Stomach (tissue), 19 donors: ENCODE measurements at places on chromosomes 2 and 18. TPM values are rescaled to one million over a fixed set of nuclear protein-coding genes. Genes with fewer than 3 reads are reported as not detected.

DNA sequence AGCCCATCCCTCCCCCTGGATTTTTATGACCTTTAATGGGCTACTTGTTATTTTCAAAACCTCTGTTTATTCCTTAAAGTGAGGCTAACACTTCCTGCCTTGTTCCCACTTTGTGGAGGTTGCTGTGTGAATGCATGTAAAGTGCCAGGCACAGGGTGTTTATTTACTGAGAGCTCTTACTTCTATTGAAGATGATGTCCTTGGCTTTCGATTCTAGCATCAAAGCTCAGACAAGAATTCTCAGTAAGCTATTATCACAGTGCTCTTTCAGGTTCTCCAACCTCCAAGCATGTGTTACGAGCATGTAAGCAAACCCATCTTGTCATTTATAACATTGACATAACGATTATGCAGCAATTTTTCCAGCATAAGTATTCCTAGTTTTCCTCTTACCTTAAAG, 44.2 kb downstream of the DPYSL5 start:
- no peak for DNase-seq

- DNase-seq, result peak; percentile 21
Measured at GRCh38 chr2:157990173-157990572, 111.5 kb upstream of the UPP2 start.

DNA sequence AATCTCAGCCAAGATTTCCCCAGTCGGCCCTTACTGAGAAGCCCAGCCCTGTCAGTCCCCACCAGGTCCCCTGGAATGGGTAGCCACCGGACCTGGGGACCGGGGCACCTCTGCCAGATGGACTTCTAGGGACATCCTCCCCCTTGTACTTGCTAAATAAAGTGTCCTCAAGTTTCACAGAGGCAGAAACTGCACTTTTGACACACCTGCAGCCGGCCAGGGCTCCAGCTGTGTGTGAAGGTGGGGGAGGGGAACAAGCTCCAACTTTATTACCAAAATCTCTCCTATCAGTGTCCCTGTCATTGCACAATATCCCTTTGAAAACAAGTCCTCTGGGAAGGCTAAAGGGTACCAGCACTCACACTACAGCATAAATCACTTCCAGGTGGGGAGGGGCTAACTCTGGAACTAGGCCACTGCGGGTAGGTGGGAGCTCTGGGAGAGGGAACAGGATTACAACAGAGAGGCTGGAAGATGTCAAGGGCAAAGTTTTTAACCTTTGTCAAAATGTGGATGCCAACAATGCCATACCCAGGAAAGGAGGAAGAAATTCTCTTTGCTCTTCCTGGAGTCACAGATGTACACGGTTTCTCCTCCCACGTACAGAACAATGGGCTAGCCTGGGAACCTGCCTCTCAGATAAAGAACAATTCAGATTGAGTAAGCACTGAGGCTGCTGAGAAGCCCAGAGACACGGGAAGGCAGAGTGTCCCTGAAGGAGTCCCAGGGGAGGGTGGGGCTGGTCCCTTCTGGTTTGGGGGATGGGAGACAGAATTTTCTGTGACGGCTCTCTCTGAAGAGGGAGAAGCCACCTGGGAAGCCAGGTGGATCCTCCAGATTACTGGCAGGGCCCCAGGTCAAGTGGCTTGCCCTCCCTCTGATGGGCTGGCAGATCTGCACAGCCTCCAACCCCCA, 11.0 kb downstream of the SDC1 start:
- DNase-seq, result no peak

GRCh38 chr2:231781798-231782726, 980 bp upstream of the PDE6D start:
- no peak for DNase-seq

DNA sequence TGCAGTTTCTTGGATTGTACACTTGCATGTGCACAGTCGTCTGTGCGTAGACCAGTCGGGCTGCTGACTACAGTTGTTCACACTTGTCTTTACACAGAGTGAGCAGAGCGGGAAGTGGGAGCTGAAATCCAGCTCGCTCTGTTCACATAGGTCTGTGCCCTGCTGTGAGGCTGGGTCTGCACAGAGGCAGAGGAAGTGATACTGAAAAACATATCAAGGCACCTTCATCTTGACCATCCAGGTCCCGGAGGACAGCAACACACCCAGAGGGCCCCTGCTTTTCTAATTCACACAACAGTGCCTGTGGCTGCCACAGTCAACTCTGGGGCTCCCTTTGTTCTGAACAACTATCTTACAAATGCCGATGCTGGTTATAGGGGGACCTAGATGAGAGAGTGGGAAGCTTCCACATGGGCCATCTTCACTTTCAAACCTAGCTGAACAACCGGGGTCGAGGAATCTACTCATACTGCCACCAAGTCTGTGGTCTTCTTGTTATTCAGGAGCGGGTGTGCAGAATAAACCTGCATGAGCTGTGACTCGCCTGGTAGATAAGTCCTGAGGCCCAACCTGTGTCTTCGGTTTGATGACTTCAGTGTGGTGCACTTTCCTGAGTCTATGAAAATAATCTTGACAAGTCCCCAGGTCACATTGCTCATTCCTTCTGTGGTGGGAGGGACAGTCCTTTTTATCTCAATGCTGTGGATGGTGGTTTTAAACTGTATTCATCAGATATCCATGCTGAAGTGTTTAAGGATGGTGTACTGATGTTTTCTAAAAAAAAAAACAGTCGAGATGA, 3.5 kb upstream of the ADNP2 start:
- no peak for DNase-seq

DNA sequence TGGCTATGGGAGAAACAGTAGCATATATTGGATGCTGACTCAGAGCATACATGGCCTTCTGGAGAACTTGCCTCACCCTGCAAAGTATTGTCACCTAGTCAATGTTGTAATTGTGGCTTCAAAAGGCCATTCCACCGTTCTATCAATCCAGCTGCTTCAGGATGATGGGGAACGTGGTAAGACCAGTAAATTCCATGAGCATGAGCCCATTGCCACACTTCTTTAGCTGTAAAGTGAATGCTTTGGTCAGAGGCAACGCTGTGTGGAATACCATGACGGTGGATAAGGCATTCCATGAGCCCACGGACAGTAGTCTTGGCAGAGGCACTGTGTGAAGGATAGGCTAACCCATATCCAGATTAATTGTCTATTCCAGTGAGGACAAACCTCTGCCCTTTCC, 1300.1 kb upstream of the ACVR2A start:
- no peak for DNase-seq

DNA sequence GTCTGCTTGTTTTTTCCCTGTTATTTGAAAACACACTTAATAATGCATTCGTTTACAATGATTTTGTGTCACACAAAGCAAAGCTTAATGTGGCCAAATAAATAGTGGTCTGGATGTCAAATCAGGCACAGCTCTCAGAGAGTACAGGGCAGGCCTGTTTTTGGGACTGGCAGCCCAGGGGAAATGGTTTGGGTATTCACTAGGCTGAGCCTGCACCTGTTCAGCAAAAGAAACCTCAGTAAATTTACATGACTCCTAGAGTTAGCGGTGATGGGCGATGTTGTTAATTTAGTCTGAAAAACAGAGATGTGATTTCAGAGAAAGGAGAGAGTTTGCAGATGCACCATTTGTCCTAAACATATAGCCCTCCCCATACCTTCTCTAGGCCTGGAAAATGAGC, 197.1 kb downstream of the ALK start:
- no peak for DNase-seq

GRCh38 chr18:28147674-28148171, 29.2 kb downstream of the CDH2 start:
- no peak for DNase-seq

- DNase-seq, result no peak
Measured at GRCh38 chr2:221914334-221914880, 342.3 kb upstream of the EPHA4 start.

DNA sequence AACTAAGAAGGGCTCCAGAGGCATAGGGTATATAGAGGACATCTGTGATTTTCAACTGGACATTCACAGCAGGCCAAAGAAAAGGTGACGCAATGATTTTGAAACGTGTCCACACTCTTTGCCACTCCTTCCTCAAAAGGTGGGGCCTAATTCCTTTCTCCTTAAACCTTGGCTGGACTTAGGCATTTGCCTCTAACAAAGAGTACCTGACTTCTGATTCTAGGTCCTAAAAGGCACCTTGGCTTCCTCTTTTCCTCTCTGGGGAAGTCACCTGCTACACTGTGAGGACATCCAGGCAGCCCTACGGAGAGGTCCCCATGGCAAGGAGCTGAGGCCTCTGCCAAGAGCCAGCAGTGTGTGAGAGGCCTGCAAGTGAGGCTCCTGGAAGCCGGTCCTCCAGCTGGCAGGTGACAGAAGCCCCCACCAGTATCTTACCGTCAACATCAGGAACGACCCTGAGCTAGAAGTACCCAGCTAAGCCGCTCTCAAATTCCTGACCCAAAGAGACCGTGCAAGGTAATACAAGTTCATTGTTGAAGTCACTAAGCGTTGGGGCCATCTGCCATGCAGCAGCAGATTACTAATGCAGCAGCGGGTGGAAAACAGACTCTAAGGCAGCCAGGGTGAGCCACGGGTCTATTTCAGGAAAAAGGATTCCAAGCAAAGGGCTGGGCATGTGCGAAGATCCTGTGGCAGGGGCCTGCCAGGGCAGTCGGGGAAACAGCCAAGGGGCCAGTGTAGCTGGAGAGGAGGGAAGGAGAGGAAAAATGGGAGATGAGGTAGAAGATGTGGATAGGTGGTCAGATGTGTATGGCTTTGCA, 7.4 kb upstream of the HES6 start:
- no peak for DNase-seq

- DNase-seq, result no peak
Measured at GRCh38 chr18:75005626-75006025, 203.3 kb downstream of the PTGR3 start.

DNA sequence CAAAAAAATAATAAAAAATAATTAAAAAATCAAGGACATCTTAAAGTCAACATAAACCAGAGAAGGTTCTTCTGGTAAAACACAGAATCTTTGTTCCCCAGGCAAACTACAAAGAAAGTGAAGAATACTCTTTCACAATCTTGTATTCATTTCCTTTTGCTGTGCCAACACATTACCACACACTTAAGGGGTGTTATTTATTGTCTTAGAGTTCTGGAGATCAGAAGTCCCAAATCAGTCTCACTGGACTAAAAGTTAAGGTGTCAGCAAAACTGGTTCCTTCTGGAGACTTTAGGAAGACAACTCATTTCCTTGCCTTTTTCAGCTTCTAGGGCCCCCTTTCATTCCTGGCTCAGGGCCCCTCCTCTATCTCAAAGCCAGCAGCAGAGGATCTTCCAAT, 12.2 kb upstream of the CAB39 start:
- no peak for DNase-seq

GRCh38 chr2:178397002-178397605, 53.9 kb downstream of the PRKRA start:
- DNase-seq, result peak; percentile 72

DNA sequence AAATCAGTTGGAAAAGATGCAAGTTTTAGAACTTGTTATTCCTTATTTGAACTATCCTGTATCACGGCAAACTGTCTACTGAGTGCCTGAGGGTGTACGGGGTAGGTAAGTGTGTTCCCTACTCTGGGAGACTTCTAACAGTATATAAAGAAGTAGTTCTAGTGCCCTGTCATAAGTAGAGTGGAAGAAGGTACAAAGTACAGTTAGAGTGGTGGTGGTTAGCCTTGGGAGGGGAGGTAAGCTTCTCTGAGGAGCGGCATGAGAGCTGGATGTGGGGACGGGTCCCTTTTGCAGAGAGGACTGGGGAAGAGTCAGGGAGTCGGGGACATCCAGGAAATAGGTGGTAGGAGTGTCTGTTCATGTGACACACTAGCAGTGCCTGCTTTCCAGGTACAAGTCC, 48.5 kb downstream of the DGKD start:
- DNase-seq, result peak; percentile 23

DNA sequence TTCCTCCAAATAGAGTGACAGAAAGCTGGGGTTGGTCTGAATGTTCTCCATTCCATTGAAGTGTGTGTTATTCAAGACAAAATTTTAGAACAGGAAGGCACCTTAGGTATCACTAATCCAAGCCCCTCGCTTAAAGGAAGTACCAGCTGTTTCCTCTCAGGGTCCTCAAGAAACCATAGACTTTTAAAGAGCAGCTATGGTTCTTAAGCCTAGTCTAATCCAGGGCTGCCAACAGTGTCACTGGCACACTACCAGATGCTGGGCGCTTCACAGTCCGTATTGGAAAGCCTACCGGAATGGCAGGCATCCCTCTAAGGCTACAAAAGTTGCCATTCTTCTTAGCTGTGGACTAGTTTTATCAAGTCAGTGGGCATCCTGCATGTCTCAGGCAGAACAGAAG, 1.9 kb downstream of the NEMP2 start:
- DNase-seq, result peak; percentile 25

DNA sequence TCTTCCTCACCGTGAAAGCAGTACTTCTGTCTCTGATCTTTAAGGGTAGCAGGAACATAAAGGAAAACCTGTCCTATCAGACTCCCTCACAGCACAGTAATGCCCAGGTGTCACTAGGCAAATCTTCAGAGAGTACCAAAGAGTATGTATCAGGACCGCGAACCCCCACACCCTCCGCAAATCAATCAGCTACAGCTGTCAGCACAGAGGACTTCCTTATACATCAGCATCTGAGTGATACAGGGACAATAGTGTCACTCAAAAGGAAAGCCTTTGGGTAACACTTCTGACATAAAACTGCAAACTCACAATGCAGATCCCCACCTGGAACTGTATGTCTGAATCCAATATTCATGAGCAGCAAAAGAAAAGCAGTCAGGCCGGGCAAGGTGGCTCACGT, 2.6 kb downstream of the AFG3L2 start:
- no peak for DNase-seq

DNA sequence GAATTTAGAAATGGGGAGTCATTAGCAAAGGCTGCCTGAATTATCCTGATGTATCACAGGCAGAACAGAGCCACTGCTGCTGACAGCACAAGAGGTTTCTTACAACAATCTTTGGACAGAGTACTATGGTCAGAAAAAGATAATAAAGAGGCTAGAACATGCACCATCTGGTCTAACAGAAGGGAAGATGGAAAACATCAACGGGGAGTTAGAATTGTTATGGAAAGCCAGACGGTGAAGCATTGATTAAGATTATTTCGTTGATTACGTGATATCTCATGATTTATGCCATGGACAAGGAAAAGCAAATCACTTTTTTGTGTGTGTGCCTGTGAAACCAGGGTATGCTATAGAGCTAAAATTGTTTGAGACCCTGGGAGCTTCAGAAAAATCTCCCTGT, 409.4 kb upstream of the ETAA1 start:
- DNase-seq, result no peak

- DNase-seq, result peak; percentile 9
Measured at GRCh38 chr18:41744421-41745030, 210.5 kb upstream of the PIK3C3 start.

The SP140 gene
- total RNA-seq, result 6.4 TPM

The EPAS1 gene
- total RNA-seq, result 152 TPM

The STPG4 gene
- total RNA-seq, result not detected

The PKDCC gene
- 176 TPM for total RNA-seq

The IL1A gene
- not detected for total RNA-seq

The CAPN14 gene
- total RNA-seq, result not detected
